Caco-2 (cell line): ENCODE measurements at places on chromosomes 2 and 18. TPM values are rescaled to one million over a fixed set of nuclear protein-coding genes. Genes with fewer than 3 reads are reported as not detected.

Gene TSGA10
- total RNA-seq: 8.9 and 9.9 TPM in 2 replicates

Gene GRHL1
- total RNA-seq: 10.5 and 11.6 TPM in 2 replicates

Gene AMMECR1L
- 28.1 and 29.3 TPM in 2 replicates for total RNA-seq

Gene HOXD10
- total RNA-seq: not detected in 2 replicates

Gene SEC11C
- total RNA-seq: 32.3 and 36.1 TPM in 2 replicates

Gene CDH7
- total RNA-seq: 0.16 and 0.23 TPM in 2 replicates

Gene ROCK2
- total RNA-seq: 61.6 and 64.4 TPM in 2 replicates

Gene TCF23
- total RNA-seq: not detected in 2 replicates

Gene ZC3H15
- 97.2 and 98.1 TPM in 2 replicates for total RNA-seq

Gene TFCP2L1
- 17.8 and 18.4 TPM in 2 replicates for total RNA-seq

Gene ACTG2
- 2.6 and 5.7 TPM in 2 replicates for total RNA-seq

Gene GCKR
- 0.65 TPM in 1 of 2 replicates, not detected in the other for total RNA-seq

Gene ITGA4
- not detected in 2 replicates for total RNA-seq

Gene MPPE1
- 47.4 and 52.6 TPM in 2 replicates for total RNA-seq

Gene SIX3
- total RNA-seq: not detected in 2 replicates

Gene ACMSD
- not detected in 2 replicates for total RNA-seq

Gene ZSWIM2
- not detected in 2 replicates for total RNA-seq

Gene IFIH1
- total RNA-seq: 2.7 and 3.4 TPM in 2 replicates

Gene CNTNAP5
- total RNA-seq: 0.07 and 0.14 TPM in 2 replicates

Gene MYO3B
- total RNA-seq: 0.09 and 0.21 TPM in 2 replicates
